Osteoblast (primary cell): ENCODE measurements at places on chromosomes 2 and 18. TPM values are rescaled to one million over a fixed set of nuclear protein-coding genes. Genes with fewer than 3 reads are reported as not detected.

The CRYGC gene
- not detected in 2 replicates for total RNA-seq

GRCh38 chr2:168119515-168120141 lies 127.8 kb downstream of the STK39 start:
- DNase-seq = no peak

The IL1F10 gene
- not detected in 2 replicates for total RNA-seq

The MEIS1 gene
- total RNA-seq = 11.9 and 15.9 TPM in 2 replicates

GRCh38 chr2:12317814-12318426 lies 398.8 kb upstream of the TRIB2 start:
- DNase-seq = peak; percentile 87

DNA sequence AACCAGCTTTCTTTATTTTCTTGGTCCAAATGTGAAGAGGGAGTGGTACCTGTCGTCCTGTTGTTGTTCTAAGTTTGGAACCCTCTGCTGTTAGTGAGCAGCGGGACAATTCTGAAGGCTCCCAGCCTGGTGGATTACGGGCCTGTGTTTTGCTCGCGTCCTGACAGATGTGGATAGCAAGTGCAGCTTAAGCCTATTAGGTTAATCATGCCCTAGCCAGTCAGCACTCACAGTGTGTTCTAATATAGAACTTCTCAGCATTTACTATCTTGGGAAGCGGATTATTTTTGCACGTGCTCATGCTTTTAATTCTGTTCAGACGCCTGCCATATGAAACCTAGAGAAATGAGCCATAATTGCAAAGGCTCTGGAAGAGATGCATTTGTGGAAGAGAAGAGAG lies at the start of gene PCARE:
Gene PCARE (minus strand): TSS at position 113 of the 400 bp plus-strand sequence. CDS start 262 bp downstream, outside the sequence.
- DNase-seq = no peak

DNA sequence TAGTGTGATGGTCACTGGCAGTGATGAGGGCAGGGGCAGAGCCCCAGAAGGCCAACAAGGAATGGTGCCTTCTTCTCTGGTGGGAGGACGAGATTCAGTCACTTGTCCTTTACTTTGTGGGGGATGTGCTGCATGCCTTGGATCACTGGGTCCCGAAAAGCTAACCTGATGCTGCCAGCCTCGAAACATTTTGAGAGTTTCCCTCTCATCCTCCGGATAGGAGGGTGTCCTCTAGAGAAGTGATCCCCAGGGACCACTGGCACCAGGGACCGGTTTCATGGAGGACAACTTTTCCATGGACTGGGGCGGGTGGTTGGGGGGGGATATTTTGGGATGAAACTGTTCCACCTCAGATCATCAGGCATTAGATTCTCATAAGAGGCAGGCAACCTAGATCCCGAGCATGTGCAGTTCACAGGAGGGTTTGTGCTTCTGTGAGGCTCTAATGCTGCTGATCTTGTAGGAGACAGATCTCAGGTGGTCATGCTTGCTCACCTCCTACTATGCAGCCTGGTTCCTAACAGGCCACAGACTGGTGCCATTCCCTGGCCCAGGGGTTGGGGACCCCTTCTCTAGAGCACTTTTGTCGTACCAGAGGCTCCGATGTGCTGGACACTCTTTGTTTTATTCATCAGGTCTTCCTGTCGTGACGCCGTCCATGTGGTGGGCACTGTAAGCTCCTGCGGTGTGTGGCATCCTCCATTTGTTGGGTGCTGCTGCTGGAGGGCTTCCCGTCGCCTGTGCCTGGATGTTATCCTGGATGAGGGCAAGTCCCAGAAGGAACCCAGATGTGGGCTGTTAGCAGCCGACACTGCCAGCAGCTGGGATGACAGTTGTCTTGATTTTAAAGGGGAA lies 68.5 kb upstream of the HDAC4 start:
- no peak for DNase-seq

- DNase-seq = no peak
These were observed 844.9 kb upstream of the CRIM1 start for GRCh38 chr2:35510636-35511035.

GRCh38 chr2:178527592-178527991 lies 47.3 kb downstream of the PLEKHA3 start:
- no peak for DNase-seq

DNA sequence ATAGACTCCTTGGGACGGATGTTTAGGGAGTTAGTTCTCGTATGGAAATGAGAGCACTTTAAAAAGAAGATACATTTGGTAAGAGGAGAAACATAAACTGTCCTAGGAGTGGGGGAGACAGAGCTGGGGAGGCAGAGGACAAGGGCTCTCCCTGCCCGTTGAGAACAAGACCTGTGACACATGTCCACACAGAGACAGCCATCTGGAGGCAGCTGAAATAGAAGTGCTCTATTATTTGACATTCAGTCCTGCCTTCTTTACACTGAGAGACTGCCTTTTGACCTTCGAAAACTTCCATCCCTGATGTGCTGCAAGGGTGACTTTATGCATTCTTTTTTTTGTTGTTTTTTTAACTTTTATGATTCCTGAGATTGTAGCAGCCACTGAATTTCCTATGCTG lies 150.1 kb downstream of the UXS1 start:
- no peak for DNase-seq

The STARD6 gene
- not detected in 2 replicates for total RNA-seq

- DNase-seq = no peak
These were observed 7.0 kb downstream of the TRAPPC12 start for GRCh38 chr2:3386448-3386958.

The CD28 gene
- not detected in 2 replicates for total RNA-seq

DNA sequence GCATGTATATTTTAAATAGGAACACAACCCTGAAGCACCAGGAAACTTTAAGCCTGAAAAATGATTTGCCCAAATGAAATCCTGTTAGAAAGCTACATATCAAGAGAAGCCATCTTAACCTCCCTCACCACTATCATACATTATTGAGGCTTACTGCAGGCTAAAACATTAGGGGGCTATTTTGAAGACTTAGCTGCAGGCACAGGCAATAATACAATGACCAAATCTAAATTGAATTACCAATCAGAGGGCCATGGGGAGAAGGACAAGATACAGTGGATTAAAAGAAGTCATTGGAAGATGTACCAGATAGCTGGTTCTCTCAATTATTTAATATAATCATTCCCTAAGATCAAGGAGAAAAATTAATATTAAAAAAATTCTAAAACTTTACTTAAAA lies 73.7 kb downstream of the THADA start:
- DNase-seq = no peak

The FEV gene
- total RNA-seq = not detected in 2 replicates

The EPC2 gene
- 27.7 and 29.3 TPM in 2 replicates for total RNA-seq

GRCh38 chr2:65043001-65043400 lies 13.2 kb upstream of the CEP68 start:
- no peak for DNase-seq

The SCYGR4 gene
- total RNA-seq = not detected in 2 replicates

- no peak for DNase-seq
These were observed 529.9 kb downstream of the SLC4A3 start for GRCh38 chr2:220157312-220157711.

DNA sequence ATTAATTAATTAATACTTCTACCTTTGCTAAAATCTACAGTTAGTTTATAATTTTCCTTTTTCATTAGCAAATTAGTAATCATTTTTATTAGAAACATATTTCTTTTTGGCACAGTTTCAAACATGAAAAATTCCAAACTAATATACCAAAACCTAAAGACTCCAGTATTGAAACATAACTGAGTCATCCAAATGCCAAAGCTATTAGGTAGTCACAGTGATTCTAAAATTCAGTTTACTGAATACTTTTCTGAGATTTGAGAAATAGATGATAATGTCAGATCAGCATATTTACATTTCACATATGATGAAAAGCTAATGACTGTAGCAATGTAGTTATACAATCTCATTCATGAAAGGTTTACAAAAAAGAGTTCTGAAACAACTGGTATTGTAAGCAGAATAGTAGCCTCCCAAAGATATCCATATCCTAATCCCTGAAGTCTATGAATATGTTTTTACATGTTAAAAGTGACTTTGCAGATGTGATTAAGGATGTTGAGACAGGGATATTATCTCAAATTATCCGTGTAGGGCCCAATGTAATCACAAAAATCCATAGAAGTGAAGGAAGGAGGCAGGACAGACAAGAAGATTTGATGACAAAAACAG lies 680.2 kb upstream of the CHAC2 start:
- no peak for DNase-seq

The SPR gene
- total RNA-seq = 17.0 and 19.2 TPM in 2 replicates
